IMR-90 (cell line): ENCODE measurements at places on chromosomes 16 and 17. TPM values are rescaled to one million over a fixed set of nuclear protein-coding genes. Genes with fewer than 3 reads are reported as not detected.
A peak's percentile ranks its signal among the peaks of the same experiment; 100 is the strongest.

The HIC1 gene
- 10.0 and 10.4 TPM in 2 replicates for total RNA-seq

The KCNG4 gene
- total RNA-seq = not detected in 2 replicates

The HOXB7 gene
- 1.8 and 3.3 TPM in 2 replicates for total RNA-seq

The SPATA22 gene
- 0.18 and 0.28 TPM in 2 replicates for total RNA-seq

The KIFC3 gene
- total RNA-seq = 38.3 and 48.6 TPM in 2 replicates

- DNase-seq = peak; percentile 39
Measured at GRCh38 chr16:86567701-86568581, 1.3 kb downstream of the FOXC2 start.

GRCh38 chr17:40310882-40311391 lies 2.0 kb downstream of the RARA start:
- no peak for DNase-seq

- DNase-seq = no peak
Measured at GRCh38 chr16:4957420-4957719, 760 bp upstream of the SEC14L5 start.

DNA sequence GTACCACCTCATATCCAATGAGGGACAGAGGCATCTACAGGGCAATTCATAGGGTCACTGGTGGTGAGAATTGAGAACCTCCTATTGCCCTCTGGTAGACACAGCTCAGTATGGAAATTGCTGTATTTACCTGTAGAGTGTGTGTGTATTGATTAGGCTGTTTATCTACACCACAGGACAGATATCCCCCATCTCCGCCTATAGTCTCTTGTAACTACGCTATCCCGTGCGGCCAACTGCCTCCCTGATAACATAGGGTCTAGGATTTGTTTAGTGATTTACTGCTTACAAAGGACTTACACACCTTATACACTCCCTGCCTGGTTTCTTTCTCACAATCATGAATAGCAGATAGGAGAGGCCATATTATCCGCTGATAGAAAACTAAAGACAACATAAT lies 1.7 kb upstream of the STAT3 start:
- no peak for DNase-seq

- DNase-seq = no peak
Measured at GRCh38 chr17:18300725-18301480, 13.9 kb downstream of the TOP3A start.

DNA sequence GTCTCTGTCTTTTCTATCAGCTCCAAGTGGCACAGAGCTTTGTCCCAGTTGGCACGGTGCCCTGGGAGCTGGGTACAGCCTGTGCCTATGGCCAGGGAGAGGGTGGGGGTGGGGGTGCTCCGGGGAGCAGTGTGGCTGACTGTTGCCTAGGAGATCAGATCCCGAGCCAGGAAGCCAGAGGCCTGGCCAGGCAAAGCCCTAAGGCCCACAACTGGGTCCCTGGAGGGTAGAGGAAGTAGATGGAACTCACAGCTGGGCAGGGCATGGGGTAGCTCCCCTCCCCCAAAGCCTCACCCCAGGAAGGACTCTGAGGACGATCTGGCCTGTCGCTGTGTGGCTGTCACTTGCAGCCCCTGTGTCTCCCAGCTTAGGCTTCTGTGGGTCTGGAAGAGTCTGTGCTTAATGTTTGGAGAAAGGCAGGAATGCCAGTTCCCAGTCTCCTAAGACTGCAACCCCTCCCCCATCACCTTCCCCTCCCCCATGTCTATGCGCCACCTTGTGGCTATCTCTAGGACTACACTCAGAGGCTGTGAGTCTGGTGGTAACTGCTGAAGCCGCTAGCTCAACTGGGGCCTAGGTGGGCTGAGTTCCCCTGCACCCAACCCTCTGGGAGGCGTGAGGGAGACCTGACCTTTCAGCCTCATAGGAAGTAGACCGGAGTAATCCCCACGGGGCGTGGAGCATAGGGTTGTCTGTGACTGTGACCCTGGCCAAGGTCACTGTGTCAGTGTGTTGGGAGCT lies 12.6 kb downstream of the THRA start:
- peak; percentile 48 for DNase-seq

DNA sequence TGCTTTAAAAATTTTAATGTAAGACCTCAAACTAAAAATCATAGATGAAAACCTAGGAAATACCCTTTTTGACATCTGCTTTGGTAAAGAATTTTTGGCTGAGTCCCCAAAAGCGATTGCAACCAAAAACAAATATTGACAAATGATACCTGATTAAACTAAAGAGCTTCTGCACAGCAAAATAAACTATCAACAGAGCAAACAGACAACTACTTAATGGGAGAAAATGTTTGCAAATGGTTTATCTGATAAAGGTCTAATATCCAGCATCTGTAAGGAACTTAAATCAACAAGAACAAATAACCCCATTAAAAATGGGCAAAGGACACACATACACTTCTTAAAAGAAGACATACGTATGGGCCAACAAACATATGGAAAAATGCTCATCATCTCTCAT lies 242.5 kb downstream of the BCAS3 start:
- no peak for DNase-seq

GRCh38 chr17:77438241-77439188 lies 297.7 kb downstream of the SEC14L1 start:
- DNase-seq = no peak

DNA sequence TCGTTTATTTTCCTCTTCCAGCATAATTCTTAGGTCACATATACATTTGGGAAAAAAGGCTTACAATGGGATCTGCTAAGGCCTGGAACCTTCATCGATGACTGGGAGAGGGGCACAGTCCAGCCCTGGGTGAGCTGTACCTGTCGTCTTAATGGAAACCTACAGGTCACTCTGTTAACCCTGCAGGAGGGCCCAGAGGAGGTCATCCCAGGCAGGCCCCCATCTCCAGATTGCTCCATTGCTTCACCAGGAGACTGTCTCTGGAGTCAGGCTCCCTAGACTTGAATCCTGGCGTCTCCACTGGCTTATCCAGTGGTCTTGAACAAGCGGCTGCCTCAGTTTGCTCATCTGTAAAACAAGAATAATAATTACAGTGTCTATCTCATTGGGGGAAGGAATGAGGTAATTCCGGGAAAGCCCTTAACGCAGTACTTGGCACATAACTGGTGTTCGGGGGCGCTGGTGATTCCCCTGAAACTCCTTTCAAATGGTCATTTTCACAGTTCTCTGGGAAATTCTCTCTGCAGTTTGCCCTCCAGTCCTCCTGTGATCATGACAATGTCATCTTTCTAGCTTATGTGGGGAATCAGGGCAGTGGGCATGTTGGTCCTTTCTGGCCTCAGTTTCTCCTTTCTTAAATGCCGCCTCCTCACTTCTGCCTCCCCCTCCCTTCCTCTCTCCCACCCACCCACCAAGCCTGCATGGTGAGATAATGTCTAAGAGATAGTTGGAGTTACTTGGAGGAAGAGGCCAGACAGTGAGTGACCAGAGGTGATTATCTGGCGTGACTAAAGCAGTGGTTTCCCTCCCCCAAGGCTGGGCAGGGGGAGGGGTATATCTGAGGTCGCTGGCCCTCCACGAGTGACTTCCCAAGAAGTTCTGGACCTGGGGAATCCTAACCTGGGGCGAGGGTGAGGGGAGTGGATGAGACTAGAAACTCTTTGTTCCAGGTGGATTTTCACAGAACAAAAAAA lies 31.3 kb upstream of the TAC4 start:
- DNase-seq = no peak

GRCh38 chr17:50879086-50879485 lies 12.9 kb upstream of the TOB1 start:
- DNase-seq = no peak

- DNase-seq = peak; percentile 79
Measured at GRCh38 chr16:29821643-29822115, 1.4 kb downstream of the MVP start.
